T-helper 22 cell (primary cell): ENCODE measurements at places on chromosomes 12 and 14.

- DNase-seq, result no peak
Measured at GRCh38 chr12:116174006-116174405, 103.5 kb downstream of the MED13L start.

GRCh38 chr12:121801595-121802484 lies 2.0 kb upstream of the SETD1B start:
- peak; percentile 26 for DNase-seq

- no peak for DNase-seq
Measured at GRCh38 chr12:13368431-13368830, 171.9 kb downstream of the EMP1 start.

GRCh38 chr12:72094490-72094889 lies 155.8 kb downstream of the TPH2 start:
- DNase-seq, result no peak

DNA sequence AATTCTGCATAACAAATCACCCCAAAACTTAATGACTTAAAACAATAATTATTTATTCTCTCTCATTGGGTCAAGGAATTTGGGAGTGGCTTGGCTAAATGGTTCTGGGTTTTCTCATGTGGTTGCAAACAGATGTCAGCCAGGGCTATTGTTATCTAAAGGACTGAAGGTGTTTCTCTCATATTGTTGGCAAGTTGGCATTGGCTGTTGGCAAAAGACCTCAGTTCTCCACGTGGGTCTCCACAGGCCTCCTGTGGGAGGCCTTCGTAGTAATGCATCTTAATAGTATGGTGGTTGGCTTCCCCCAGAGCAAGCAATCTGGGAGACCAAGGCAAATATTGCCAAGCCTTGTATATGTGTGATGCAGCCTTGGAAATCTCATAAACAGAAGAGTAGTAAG lies 14.4 kb downstream of the GALNT16 start:
- no peak for DNase-seq

GRCh38 chr14:70473825-70474224 lies 21.9 kb downstream of the ADAM21 start:
- no peak for DNase-seq

DNA sequence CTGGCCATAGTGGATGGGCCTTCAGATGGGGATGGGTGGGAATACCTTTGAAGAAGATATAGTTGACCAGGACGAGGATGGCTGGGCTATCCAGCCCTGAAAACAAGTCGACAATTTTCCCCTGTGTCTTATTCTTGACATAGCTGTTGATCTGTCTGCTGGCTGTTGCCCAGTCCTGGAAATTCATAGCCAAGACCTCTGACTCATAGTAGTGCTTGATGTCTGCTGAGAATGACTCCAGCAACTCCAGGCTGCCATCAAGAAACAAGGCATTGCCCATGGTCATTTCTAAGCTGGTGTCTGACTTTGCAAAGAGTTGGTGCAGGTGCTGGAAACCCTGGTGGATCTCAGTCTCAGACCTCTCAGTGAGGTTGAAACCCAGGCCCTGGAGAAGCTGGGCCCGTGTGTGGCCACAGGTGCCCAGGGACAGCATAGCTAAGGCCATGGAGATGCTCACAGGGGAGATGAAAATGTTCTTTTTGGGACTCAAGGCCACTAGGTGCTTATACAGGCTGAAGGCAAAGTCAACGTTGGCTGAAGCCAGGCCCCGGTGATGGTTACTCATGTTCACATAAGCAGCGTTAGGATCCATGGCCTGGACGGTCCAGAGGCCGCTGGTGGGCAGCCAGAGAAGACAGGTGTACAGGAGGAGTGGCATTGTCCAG lies 9.0 kb downstream of the SERPINA6 start:
- DNase-seq, result no peak

DNA sequence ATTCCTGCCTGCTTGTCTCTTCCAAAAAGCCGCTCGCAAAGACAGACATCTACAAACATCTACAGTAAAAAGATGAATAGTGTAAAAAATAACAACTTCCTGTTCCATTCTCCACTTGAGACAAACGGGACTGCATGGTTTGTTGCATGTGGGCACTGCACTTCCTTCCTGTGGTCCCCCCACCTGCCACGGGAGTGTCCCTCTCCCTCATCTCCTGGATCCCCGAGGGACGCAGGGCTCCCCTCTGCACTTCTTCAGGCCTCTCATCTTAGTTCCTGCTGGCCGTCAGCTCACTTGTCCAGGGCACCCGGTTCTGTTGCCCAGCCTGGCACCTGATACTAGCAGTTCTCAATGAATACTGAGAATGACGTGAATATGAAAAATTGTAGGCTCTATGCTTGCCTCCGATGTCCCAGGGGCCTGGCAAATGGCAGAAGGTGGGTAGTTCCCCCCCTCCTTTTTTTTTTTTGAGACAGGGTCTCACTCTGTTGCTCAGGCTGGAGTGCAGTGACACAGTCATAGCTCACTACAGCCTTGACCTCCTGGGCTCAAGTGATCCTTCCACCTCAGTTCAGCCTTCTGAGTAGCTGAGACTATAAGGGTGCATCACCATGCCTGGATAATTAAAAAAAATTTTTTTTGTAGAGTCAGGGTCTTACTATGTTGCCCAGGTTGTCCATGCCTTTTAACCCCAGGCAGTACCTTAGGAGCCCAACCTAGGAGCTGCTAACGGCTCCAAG lies 3.5 kb upstream of the KLC1 start:
- peak; percentile 39 for DNase-seq

DNA sequence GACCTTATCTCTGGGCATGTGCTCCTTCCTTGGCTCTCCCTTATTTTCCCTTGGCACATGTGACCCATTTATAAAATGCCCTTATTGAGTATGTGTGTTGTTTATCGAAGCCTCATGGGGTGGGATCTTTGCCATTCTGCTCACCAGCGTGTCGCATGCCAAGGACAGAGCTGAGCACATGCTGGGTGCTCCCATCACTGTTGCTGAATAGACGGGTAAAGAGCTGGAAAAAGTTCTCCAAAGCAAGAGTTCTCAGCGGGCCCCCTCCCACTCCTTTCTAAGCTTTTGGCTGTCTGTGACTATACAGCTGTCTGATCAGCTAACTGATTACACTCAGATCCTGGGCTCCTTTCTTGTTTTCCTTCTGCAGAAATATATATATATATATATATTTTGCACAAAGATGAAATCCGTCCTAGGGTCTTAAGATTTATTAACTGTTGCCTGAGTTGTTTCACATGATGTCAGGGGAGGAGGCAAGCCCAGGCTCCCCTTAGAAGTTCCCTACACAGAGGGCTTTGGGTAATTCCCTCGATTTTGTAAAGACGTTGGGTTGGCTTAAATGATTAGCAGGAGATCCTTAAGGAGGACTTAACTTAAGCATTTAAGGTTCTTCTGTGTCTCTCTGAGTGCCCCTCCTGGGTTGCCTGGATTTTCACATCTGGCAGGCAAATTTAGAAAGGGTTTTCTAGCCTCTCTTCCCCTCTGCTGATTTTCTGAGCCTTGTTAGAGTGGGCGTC lies 71.6 kb downstream of the TMEM132C start:
- no peak for DNase-seq

- no peak for DNase-seq
Measured at GRCh38 chr14:61146899-61147298, 134.2 kb downstream of the TMEM30B start.

- DNase-seq, result no peak
Measured at GRCh38 chr12:19506497-19506896, 67.2 kb downstream of the AEBP2 start.

- DNase-seq, result no peak
Measured at GRCh38 chr12:98733667-98734350, 88.7 kb downstream of the APAF1 start.

DNA sequence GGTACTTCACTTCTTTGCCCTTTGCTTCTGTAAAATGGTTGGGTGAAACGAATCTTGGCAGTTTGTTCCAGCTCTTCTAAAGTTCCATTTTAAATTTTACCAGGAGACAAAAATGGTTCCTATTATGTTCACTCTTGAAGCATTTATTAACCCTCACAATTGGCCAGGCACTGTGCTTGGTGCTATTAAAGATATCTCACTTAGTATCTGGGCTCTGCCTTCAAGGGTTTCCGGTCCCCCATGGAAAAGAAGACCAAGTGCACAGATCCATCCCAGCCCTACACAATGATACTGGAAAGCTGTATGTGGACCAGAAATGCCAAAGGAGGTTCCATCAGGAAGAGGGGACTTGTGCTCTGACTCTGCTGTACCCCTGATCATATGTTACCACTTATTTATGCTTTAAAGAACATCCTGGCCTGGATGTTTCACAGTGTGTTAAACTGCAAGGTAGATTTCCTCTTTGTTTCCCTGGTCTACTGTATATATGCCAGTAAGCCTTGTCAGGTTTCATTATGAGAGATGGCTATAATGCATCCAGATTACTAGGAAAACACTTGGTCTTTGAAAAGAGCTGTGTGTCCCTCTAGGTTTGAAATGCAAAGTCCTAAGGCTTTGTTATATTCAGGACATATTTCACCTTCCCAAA lies 154.8 kb downstream of the PRKCH start:
- DNase-seq, result no peak

GRCh38 chr12:12398026-12398859 lies 41.4 kb downstream of the BORCS5 start:
- DNase-seq, result no peak

DNA sequence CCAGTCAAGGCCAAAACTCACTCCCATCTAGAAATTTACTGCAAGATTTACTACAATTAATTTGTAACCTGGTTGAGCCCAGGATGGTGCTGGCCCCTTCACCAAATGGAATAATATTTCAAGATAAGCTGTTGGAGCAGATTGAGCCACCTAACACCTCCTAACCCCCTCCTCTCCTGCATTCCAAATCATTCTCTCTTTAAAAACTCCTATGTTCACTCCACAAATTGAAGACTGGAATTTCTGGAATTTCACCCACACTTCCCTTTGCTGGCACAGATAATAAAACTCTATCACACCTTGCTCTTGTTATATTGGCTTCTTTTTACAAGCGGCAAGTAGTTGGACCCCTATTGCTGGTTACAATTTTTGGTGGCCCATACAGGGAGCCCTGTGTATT lies 41.7 kb downstream of the MIS18BP1 start:
- DNase-seq, result no peak

DNA sequence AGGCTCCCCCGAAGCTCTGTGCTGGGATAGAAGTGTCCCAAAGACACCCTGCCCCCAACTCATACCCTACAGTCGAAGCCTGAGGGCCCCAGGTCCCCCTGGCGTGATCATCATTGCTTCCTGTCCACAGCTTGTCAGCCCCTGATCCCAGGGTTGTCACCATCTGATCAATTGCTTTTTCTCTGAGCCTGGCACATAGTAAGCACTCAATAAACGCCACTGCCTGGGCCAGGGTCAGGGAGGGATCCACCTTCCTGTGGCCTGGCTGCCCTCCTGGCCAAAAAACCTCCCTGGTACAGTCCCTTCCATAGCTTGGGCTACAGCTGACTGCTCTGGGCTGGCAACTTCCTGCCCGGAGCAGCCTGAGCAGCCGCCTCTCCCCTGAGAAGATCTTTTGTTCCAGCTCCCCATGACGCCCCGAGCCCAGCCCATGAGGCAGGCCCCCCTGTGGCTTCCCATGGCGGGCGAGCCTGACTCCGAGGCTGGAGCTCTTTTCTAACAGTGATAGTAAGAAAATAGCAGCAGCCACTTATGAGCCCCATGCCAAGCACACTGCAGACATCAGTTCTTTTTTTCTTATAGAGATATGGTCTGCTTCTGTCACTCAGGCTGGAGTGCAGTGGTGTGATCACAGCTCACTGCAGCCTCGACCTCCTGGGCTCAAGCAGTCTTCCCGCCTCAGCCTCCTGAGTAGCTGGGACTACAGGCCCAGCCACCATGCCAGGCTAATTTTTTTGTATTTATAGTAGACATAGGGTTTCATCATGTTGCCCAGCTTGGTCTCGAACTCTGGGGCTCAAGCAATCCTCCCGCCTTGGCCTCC lies 6.5 kb downstream of the SH2B3 start:
- no peak for DNase-seq

- no peak for DNase-seq
Measured at GRCh38 chr14:89013098-89013504, 188.7 kb downstream of the TTC8 start.

- DNase-seq, result no peak
Measured at GRCh38 chr14:71574976-71575375, 357.3 kb upstream of the RGS6 start.

GRCh38 chr14:74257078-74257940 lies 18.1 kb downstream of the VSX2 start:
- peak; percentile 24 for DNase-seq

GRCh38 chr12:6374786-6375160 lies 590 bp downstream of the SCNN1A start:
- no peak for DNase-seq

DNA sequence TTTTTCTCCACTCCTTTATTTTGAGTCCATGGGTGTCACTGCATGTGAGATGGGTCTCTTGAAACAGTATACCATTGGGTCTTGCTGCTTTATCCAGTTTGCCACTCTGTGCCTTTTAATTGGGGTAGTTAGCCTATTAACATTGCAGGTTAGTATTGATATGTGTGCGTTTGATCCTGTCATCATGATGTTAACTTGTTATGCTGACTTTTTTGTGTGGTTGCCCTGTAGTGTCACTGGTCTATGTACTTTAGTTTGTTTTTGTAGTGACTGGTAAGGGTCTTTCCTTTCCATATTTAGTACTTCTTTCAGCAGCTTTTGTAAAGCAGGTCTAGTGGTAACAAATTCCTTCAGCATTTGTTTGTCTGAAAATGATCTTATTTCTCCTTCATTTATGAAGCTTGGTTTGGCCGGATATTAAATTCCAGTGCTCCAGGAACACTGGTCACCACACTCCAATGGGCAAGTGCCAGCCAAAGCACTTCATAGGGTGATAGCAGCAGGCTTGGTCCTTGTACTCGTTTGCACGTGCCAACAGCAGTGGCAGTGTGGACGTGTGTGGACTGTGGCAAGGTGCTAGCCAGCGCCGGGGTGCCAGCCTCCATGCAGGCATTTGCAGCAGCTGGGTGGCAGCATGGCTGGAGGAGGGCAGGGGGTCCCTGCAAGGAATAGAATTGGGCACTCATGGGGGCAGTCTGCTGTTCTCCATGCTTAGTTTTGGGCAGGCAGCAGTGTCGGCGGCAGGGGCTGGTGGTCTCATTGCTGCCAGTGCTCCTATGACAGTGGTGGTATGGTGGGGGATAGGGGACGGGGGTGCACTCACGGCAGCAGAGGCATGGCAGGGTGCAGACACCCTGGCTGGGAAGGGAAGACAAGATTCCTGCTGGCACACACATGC lies 53.5 kb downstream of the FRS2 start:
- DNase-seq, result no peak

GRCh38 chr12:117845271-117845904 lies 123.4 kb downstream of the KSR2 start:
- DNase-seq, result no peak

GRCh38 chr12:112347581-112347982 lies 34.6 kb downstream of the HECTD4 start:
- no peak for DNase-seq

DNA sequence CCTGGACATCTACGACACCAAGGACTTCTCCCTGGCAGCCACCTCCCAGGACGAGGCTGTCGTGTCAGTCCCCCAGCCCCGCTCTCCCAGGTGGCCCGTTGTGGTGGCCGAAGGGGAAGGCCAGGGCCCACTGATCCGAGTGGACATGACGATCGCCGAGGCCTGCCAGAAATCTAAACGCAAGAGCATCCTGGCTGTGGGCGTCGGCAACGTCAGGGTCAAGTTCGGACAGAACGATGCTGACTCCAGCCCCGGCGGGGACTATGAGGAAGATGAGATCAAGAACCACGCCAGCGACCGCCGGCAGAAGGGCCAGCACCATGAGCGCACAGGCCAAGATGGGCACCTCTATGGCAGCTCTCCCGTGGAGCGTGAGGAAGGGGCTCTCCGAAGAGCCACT lies 118.6 kb downstream of the SLC15A4 start:
- DNase-seq, result no peak
